Pancreas (tissue), 10 donors: ENCODE measurements at places on chromosomes 7 and 10. TPM values are rescaled to one million over a fixed set of nuclear protein-coding genes. Genes with fewer than 3 reads are reported as not detected.

GRCh38 chr10:63549810-63550209, 28.6 kb downstream of the REEP3 start:
- DNase-seq: no peak

DNA sequence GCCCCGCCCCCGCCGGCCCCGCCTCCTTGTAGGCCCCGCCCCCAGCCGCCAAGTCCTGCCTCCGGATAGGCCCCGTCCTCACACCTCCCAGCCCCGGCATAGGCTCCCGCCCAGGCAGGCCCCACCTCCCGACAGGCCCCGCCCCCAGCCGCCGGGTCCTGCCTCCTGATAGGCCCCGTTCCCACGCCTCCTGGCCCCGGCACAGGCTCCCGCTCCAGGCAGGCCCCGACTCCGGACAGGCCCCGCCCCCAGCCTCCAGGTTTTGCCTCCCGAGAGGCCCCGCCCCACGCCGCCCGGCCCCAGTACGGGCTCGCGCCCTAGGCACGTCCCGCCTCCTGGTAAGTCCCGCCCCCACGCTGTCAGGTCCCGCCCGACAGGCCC, 232 bp upstream of the MICALL2 start:
- peak; percentile 100 for DNase-seq

- no peak for DNase-seq
Observed at GRCh38 chr10:47181052-47181849, 118.7 kb upstream of the GDF10 start.

GRCh38 chr7:50779427-50779826, 3.3 kb downstream of the GRB10 start:
- DNase-seq: no peak

DNA sequence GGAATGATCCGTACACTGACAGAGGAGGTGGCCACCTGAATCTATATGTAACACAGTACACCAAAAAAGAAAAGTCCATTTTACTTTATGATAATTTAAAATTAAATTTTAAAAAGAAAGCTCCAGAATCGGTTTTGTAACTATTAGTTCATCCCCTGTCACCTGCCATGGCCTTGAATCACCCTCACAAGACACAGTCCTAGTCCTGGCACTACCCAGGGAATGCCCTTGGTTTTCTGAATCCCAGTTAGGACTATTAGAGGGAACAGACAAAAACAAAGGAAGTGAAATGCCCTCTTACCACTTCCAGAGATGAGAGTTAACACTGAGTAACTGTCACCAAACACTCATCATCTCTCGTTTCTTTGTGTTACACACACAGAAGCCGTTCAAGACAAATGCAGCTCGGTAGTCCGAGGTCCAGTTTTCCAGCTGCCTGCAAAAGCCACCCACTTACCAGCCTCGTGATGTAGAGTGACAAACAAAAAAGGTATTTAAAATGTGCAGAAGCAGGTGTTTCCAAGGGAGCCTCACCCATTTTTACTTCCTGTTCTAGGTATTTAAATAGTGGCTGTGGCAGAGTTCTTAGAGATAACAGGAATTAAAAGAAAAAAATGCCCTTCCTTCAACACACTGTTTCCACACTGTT, 6.1 kb downstream of the PTPRN2 start:
- DNase-seq: no peak

The UCN3 gene
- total RNA-seq: 2.3 TPM

DNA sequence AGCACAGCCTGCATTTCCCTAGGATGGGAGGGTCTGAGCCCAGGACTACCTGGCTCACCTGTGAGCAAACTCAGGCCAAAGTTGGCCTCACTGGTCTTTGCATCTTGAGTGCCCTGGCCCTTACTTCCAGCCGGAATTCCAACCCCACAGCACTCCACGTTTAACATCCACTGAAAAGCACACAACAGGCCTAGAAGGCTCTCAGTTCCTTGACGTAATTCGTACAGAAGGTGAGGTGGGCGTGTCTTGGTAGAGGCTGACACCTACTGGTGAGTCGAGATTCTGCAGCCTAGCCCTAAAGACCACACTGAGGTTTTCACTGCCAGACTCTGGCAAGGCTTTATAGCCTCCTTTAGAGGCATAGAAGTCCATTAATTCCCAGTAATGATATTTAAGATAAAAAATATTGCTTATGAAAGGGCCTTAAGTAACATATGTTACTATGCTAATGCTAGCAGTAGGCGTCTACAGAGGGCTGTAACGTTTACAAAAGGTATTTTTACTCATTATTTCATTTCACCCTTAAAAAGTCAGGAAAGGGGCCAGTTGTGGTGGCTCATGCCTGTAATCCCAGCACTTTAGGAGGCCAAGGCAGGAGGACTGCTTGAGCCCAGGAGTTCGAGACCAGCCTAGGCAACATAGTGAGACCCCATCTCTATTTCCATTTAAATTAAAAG, 95.8 kb downstream of the HIP1 start:
- no peak for DNase-seq

DNA sequence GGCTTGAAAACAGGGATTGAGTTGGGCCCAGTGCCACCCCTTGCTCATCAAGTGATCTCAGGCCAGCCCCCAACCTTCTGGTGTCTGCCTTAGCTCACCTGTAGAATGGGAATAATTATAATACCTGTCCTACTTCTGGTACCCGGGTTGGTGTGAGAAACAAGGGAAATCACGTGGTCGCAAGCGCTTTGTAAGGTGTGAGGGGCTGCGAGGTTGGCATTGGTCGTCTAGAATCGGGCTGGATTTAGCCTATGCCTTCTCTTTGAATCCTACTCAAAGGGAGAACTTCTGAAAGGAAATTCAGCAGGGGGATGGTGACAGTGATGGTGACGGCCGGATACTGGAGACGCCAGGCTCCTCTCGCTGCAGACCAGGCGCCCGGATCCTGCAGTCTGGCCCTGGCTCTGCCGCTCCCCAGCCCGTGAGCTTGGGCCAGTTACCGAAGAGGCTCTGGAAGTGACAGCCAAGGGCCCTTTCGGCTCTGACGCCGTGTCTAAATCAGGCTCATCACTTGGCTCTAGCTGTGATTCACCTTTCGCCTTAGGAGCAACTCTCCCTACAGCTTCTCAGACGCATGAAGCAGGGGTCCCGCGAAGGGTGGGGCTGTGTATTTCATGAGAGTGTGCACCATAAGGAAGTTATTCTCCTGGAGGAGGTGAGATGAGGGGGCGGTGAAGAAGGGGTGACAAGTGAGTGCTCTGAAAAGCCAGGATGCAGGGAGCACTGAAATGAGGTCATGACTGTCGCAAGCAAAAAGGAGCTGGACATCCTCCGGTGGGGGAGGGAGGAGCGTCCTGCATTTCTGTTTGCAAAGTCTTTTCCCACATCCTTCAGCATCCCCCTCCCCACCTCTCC, 4.0 kb upstream of the CREB5 start:
- no peak for DNase-seq

GRCh38 chr10:3401491-3401938, 228.9 kb upstream of the PITRM1 start:
- DNase-seq: no peak

The CNPY1 gene
- not detected for total RNA-seq

- no peak for DNase-seq
Observed at GRCh38 chr7:146176860-146177259, 60.3 kb downstream of the CNTNAP2 start.

DNA sequence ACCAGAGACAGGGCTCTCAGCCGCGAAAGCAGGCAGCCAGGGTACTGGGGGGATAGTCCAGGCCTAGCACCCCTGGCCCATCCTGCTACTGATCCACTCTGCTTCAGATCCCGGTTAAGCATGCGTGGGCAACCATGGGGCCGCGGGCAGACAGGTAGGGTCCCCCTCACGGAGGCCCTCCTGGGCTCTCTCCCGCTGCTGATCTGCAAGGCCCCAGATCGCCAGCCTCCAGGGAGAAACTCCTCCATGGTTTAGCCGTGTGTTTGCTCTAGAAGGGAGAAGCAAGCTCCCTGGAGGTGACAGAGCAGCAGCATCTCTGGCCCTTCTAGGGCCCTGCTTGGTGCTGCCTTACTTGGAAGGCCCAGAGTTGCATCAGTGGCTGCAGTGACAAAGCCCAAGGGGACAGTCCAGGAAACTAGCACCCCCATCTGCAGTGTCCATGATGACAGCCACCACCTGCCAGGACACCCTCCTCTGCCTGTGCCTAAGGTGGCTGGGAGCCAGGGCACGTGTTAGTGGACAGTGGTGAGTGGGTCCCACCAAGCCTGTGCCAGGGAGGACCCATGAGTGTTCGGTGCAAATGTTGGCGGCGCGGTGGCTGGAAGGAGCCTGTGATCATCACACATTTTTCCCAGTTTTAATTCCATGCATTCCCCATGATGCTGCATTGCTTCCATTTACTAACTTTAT, 29.2 kb downstream of the CALML5 start:
- no peak for DNase-seq

DNA sequence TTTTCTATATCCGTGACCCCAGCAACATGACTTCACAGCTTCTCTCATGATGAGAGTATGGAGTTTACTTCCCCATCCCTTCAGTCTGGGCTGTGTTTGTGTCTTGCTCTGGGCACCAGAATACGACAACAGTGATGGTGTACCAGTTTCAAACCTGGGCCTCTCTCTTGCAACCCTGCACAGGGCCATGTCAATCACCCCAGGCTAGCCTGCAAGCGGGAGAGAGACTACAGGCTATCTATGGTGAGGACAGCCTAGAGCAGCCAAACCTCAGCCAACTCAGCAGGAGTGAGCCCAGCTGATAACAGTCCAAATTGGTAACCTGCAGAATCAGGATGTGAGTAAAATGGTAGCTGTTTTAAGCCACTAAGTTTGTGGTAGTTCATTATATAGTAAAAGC, 235.8 kb downstream of the CHCHD3 start:
- no peak for DNase-seq

- DNase-seq: no peak
Observed at GRCh38 chr10:97737770-97738265, 890 bp downstream of the ZFYVE27 start.

DNA sequence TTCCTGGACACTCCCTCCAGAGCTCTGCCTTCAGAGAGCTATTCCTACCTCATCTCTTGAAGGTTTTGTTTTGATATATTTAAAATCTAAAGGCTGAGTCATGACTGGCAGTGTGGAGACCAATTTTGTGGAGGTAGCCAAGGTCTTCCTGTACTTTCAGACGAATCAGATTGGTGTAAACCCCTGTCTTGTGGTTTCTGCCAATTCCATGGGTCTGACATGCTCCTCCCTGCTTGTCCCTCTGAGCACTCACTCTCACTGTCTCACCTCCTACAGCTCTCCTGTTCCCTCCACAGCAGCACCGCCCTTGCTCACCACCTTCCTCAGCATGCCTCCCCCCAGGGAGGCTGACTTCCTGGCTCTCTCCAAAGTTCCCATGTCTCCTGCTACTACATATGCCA, 179.8 kb downstream of the NPSR1 start:
- DNase-seq: no peak

- DNase-seq: no peak
Observed at GRCh38 chr7:93973134-93973533, 31.0 kb downstream of the BET1 start.

DNA sequence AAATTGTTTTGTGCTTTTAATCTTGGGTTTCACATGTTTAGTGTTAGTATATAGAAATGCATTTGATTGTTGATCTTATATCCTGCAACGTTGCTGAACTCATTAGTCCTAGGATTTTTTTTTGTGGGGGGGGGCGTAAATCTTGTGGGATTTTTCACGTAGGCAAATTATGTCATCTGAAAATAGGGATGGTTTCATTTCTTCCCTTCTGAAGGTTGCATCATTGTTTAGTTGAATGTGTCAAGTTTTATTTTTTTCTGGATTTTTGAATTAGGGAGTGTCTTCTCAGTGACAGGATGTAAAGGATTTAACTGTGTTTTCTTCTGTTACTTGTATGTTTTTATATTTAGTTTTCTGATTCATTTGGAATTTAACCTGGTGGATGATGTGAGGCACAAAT, 26.7 kb downstream of the MKLN1 start:
- no peak for DNase-seq

The PON1 gene
- 0.64 TPM for total RNA-seq
